ENCODE measurements at places on chromosomes 7 and 10.
A peak's percentile ranks its signal among the peaks of the same experiment; 100 is the strongest.

DNA sequence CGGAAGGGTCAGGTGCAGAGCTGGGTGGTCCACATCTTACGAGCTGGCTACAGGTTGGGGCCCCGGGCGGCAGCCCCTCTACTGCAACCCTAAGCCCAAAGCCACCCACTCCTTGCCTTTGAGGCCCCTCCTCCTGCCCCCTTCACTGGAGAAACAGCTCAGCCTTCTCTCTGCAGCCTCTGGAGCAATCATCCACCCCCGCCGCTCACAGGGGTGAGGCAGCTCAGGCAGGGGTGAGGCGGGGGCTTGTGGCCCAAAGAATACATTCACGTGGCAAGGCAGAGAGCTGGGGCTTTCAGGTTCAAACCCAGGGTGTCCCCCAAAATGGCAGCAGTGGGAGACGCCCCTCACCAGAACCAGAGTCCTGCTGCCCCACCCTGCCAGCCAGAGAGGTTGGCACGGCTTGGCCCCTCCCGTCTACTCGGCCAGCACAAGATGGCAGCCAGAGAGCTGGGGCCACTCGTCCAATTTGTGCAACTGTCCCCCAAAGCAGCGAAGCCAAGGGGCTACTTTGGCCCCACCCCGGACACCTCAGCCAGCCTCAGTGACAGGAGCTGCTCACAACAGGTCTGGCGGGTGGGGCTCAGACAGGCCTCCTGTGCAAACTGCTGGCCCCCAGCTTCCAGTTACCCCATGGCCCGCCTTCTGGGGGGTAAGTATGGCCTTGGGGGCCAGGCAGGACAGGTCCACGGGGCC lies 7.2 kb downstream of the GNB2 start:
- no peak overlapping the region for H3K27ac ChIP-seq
- no peak overlapping the region for H3K4me3 ChIP-seq
- DNase-seq: no peak
- H3K27me3 ChIP-seq: no peaks in the 10 kb centered on the region

GRCh38 chr10:7892146-7892545 lies 73.8 kb downstream of the TAF3 start:
- H3K4me3 ChIP-seq: no peak overlapping the region
- no peak overlapping the region for H3K27ac ChIP-seq
- no peaks in the 10 kb centered on the region for H3K36me3 ChIP-seq

- DNase-seq: no peak
- no peak overlapping the region for H3K27ac ChIP-seq
- H3K27me3 ChIP-seq: no peaks in the 10 kb centered on the region
- H3K36me3 ChIP-seq: no peaks in the 10 kb centered on the region
- H3K4me3 ChIP-seq: no peak overlapping the region
Observed at GRCh38 chr10:71561003-71561574, 158.5 kb downstream of the C10orf105 start.

DNA sequence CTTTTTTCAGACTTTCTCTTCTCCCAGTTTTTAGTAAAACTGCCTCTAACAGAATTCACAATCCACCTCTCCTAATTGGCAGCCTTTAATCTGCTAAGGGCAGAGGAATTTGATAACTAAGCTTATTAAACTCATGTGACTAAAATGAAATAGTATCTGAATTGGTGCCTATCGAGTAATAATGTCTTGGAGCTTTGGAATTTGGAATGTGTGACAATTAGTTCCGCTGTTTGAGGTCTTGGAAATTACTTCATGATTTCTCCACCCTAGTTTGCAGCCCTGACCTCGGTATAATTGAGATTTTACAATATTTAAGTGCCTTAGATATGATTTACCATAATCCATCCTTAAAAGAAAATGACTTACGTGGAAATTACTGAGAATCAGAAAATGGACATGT lies 190.4 kb upstream of the NEBL start:
- no peak overlapping the region for H3K27ac ChIP-seq
- no peaks in the 10 kb centered on the region for H3K27me3 ChIP-seq
- no peaks in the 10 kb centered on the region for H3K4me1 ChIP-seq
- DNase-seq: no peak
- H3K4me3 ChIP-seq: no peak overlapping the region

GRCh38 chr7:66957595-66958290 lies 36.7 kb downstream of the TMEM248 start:
- H3K4me1 ChIP-seq: no peaks in the 10 kb centered on the region
- H3K36me3 ChIP-seq: peaks cover 25% of the 10 kb centered on the region
- no peaks in the 10 kb centered on the region for H3K27me3 ChIP-seq

DNA sequence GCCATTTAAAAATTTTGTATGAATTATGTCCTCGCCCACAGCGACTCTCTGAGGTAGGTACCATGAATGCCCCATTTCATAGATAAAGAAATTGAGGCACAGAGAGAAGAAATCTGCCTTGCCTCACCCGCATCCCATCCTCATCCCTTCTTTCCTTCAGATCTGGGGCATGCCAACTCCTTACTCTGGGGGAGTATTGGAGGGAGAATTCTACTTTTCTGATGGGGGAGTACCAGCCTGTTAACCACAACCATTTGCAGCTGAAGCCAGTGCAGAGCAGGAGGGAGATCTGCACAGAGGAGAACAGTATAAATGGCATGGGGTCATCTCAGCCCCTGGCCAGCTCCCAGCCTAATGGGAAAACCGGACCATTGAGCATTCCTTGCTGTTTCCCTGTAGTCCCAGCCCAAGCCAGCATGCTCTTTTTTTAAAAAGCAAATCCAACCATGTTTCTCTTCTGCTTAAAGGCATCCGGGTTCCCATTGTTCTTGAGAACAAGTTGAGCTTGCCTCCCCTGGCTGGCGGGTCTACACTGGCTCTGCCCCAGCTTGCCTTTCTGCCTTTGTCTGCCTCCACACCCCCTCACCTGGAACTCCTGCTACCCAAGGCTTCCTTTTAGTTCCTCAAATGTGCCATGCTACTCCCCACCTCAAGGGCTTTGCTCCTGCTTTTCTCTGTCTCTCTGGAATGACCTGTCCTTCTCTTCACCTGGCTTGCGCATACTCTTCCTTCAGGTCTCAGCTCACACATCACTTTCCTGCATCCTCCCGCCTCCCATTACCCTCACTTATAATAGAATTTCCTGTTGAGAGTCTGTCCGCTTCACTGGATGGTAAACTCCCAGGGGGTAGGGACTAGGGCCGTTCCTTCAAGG lies 8.8 kb upstream of the ZNF503 start:
- H3K27ac ChIP-seq: no peak overlapping the region
- no peak overlapping the region for H3K4me3 ChIP-seq
- no peaks in the 10 kb centered on the region for H3K27me3 ChIP-seq
- no peak for DNase-seq

DNA sequence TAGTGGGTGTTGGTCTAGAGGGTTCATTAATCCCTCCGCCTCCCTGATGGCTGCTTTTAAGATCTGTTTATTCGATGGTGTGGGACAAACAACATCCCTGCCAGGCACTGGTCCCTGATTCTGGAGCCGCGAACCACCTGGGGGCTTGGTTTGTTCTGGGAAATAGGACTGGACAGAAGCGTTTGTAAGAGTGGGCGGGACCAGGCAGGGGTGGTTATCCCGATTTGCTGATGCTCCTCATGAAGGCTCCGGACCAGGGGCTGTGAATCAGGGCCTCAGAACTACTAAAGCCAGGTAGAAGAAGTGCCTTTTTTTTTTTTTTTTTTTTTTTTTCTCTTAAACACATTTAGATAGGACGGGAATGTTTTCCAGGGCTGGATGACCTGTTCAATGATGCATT lies 273.4 kb downstream of the WDR37 start:
- no peak overlapping the region for H3K4me3 ChIP-seq
- no peaks in the 10 kb centered on the region for H3K27me3 ChIP-seq
- no peak overlapping the region for H3K27ac ChIP-seq
- H3K36me3 ChIP-seq: no peaks in the 10 kb centered on the region
- DNase-seq: no peak

DNA sequence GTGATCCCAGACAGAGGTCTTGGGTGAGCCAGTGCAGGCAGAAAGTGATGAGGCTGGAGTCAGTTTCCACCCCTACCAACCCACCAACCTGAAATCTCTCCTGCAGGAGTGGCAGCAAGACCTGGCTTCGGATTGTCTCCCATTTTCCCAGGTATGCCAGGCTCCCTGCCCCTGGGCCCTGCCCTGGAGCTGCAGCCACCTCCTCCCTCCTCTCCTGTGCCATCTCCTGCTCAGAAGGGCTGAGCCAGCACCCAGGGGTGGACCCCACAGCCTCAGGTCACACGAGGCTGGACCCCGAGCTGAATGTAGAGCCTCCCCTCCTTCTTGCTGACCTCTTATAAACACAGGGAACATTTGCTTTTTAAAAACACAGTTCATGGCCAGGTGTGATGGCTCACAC lies 17.0 kb upstream of the LIMK1 start:
- H3K4me1 ChIP-seq: peaks cover 11% of the 10 kb centered on the region
- no peak overlapping the region for H3K4me3 ChIP-seq
- DNase-seq: no peak
- H3K27ac ChIP-seq: no peak overlapping the region
- H3K27me3 ChIP-seq: no peaks in the 10 kb centered on the region

DNA sequence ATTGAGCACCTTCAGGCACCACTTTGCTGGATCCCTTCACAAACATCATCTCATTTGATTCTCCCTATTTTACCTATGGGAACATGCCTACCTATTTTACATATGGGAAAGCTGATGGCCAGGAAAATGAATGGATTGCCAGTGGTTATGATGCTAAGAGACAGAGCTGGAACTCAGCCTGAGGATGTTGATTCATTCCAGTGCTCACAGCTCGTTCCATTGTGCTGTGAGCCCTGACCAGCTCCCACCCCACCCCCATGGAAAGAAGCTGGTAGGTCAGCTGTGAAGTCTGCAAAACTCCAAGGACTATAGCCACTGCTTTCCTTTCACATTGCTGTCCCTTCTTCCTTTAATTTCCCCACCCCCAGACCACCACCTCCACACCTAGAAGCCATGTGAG lies 9.6 kb downstream of the UBTD1 start:
- H3K4me1 ChIP-seq: peaks cover 19% of the 10 kb centered on the region
- no peaks in the 10 kb centered on the region for H3K36me3 ChIP-seq
- DNase-seq: peak; percentile 47
- no peaks in the 10 kb centered on the region for H3K27me3 ChIP-seq

- H3K27me3 ChIP-seq: no peaks in the 10 kb centered on the region
- no peak overlapping the region for H3K27ac ChIP-seq
- no peak for DNase-seq
Observed at GRCh38 chr10:98251399-98251798, 16.6 kb downstream of the LOXL4 start.

DNA sequence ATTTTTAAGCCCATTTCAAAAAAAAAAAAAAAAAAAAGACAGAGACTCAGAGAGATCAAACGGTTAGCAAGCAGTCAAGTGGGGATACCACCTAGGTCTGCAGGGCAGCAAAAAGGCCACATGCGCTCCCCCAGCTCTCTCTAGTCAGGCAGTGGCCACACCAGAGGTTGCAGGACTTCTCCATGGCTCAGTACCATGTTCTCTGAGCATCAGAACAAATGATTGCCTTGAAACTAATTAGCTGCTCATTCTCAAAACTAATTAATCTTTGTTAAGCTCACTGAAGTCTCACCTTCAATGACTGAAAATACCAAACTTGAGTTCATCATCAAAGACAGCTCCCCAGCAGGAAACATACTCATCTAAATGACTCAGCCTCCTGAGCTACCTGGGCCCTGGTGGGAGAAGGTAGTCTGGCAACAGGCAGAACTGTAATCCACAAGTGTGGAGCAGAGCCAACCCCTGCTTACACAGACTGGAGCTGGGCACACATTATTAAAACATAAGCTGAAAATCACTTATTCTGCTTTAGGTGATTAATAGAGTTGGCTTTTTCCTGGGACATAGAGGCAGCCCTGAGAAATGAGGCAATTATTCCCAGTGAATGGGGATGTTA lies 319.6 kb downstream of the GRID1 start:
- no peaks in the 10 kb centered on the region for H3K36me3 ChIP-seq
- H3K27ac ChIP-seq: no peak overlapping the region
- H3K4me1 ChIP-seq: no peaks in the 10 kb centered on the region

DNA sequence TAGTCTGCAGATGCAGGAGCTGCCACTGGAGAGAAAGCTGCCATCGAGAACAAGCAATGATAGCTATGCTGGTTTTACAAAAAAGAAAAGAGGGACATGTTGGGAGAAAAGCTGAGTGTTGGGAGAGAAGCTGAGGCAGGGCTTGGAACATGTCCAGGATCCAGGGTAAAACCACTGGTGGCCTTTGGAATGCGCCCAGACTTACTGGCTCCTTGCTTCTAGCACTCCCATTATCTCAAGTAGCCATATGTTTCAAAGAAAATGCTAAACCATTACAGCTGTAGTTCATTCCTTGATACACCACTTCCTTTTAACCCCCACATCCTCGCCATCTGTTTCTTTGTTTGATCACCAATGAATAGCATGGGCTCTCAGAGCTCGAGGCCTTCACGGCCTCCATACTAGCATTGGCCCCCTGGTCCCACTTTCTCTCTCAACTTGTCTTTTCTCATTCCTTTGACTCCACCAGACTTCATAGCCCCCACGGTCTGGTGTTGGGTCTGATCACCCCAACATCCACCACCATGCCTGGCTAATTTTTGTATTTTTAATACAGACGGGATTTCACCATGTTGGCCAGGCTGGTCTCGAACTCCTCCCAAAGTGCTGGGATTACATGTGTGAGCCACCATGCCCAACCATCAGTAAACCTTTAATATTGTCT lies 23.8 kb upstream of the PLAC9 start:
- H3K27me3 ChIP-seq: no peaks in the 10 kb centered on the region
- H3K36me3 ChIP-seq: no peaks in the 10 kb centered on the region
- H3K4me1 ChIP-seq: peaks cover 43% of the 10 kb centered on the region
- no peak overlapping the region for H3K4me3 ChIP-seq
- DNase-seq: no peak
- H3K27ac ChIP-seq: no peak overlapping the region

GRCh38 chr7:114865564-114865963 lies 56.3 kb upstream of the MDFIC start:
- H3K27ac ChIP-seq: no peak overlapping the region
- H3K4me3 ChIP-seq: no peak overlapping the region
- peak; percentile 73 for DNase-seq
- H3K36me3 ChIP-seq: no peaks in the 10 kb centered on the region

DNA sequence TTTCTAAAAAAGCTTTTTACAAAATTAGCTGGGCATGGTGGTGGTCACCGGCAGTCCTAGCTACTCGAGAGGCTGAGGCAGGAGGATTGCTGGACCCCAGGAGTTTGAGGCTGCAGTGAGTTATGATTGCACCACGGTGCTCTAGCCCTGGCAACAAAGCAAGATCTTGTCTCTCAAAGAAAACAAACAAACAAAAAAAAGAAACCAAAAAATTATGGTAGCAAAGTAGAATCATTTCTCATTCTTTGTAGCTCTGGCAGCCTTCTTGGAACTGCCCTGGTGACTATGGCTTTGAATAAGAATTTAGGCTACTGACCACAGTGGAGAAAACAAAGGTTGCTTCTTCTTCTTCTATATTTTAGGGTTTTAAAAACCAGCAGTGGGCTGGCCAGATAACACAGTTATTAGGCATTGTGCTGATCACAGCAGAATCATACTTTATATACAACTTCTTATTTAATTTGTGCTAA lies 41.9 kb upstream of the PRKAR2B start:
- no peaks in the 10 kb centered on the region for H3K36me3 ChIP-seq
- peaks cover 8% of the 10 kb centered on the region for H3K4me1 ChIP-seq
- no peak overlapping the region for H3K4me3 ChIP-seq
- no peak overlapping the region for H3K27ac ChIP-seq
